ENCODE measurements at places on chromosomes 6 and 20. TPM values are rescaled to one million over a fixed set of nuclear protein-coding genes. Genes with fewer than 3 reads are reported as not detected.

The SIRPA gene
- 0.36 TPM for total RNA-seq

The FAM209B gene
- total RNA-seq: not detected

The STAU1 gene
- 30.6 TPM for total RNA-seq

The SLC26A8 gene
- total RNA-seq: not detected

The NEU1 gene
- total RNA-seq: 23.7 TPM

DNA sequence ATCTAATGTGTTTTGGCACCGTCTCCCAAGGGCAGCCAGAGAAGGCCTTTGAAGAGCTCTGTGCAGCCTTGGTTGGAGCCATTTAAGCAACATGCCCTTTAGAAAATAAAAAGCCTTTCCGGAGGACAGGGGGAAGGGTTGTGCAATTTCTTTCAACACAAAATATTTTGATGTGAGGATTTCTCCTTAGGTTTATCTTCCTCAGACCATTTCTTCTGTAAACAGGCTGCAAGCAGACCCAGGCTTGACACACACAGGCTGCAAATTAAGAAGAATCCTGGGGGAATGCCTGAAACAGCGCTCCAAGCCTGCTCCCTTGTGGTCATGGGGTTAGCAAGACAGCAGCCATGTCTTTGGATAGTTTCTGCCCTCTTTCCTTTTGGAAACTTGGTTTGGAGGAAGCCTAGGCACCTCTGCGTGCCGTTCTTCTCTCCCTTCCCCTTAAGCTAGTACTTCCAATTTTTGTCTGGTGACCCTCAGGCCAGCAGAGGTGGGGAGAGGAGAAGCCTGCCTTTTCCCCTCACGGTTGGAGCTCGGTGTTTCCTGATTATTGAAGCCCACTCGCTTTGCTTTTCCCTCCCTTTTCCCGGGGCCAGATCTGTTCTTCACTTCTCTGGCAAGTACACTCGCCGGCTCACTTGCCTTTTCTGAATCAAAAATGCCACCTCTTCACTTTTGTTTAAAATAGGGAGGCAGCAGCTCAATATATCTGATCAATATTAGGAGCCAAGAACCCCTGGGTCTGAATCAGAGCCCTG lies 39.6 kb upstream of the NOX3 start:
- H3K27me3 ChIP-seq: peaks cover 3% of the 10 kb centered on the region
- DNase-seq: no peak
- no peak overlapping the region for H3K27ac ChIP-seq

DNA sequence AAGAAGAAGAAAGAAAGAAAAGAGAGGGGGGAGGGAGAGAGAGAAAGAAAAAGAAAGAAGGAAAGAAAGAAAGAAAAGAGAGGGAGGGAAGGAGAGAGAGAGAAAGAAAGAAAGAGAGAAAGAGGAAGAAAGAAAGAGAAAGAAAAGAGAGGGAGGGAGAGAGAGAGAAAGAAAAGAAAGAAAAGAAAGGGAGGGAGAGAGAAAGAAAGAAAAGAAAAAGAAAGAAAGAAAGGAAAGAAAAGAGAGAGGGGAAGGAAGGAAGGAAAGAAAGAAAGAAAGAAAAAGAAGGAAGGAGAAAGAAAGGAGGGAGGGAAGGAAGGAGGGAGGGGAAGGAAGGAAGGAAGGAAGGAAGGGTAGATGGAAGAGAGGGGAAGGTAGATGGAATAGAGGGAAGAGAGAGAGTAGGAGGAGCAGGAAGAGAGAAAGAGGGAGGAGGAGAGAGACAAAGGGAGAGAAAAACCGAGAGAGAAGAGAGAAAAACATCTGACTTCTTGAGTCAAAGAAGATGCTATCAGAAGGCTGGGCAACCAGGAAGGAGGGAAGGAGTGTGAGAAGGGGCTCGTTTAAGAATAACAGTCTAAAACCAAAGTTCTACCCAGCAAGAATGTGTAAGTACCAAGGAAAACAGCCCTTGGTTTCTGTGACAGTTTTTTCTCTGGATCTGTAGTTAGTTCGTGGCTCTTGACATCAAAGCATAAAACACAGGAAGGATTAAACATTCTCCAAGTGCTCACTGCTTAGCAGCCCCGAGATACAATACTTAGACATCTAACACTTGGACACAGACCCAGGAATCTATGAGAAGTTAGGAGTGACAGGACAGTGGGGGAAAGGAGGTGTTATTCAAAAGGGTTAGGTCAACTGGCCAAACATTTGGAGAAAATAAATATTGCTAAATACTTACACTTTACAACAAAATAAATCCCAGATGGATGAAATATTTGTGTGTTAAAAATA lies 131.9 kb upstream of the STMND1 start:
- no peak overlapping the region for H3K4me3 ChIP-seq
- no peaks in the 10 kb centered on the region for H3K4me1 ChIP-seq
- no peak overlapping the region for H3K27ac ChIP-seq
- no peak for DNase-seq
- no peaks in the 10 kb centered on the region for H3K36me3 ChIP-seq

GRCh38 chr20:14259689-14260088 lies 77.7 kb downstream of the FLRT3 start:
- no peaks in the 10 kb centered on the region for H3K4me1 ChIP-seq
- no peak for DNase-seq
- no peaks in the 10 kb centered on the region for H3K27me3 ChIP-seq
- H3K27ac ChIP-seq: no peak overlapping the region

DNA sequence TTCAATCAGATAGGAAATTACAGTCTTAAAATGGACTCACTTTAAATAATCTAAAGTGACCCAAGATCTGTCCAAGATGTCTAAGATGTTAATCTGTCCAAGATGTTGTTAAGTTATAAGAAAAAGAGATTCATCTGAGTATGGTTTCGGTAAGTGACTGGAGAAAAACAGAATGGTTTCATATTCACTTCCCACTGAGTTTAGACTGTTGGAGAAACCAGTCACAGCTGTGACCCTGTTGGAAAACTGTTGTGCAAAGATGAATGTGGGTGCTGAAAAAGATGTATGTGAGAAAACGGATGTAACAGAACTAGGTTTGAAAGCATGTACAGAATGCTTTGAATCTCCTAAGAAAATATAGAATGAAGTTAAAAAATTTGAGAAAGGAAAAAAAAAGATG lies 325.9 kb downstream of the COL12A1 start:
- no peaks in the 10 kb centered on the region for H3K27me3 ChIP-seq
- no peaks in the 10 kb centered on the region for H3K36me3 ChIP-seq
- H3K4me1 ChIP-seq: no peaks in the 10 kb centered on the region
- H3K4me3 ChIP-seq: no peak overlapping the region

DNA sequence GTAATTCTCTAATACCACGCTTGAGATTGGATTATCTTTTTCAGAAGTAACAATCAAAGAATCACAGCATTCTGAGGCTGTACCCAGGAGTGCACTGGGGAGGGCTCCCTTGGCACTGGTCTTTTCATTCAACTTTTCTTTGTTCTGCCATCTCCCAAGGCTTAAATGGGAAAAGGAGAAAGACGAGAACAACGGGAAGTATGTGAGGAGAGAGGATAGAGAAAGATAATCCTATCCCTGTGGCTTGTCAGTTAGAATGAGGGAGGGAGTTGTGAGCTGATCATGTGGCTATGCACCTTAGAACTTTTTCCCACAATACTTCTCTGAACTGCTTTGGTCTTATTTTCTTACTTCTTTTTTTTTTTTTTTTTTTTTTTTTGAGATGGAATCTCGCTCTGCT lies 83.1 kb downstream of the CAP2 start:
- no peak overlapping the region for H3K27ac ChIP-seq
- H3K4me3 ChIP-seq: no peak overlapping the region
- no peaks in the 10 kb centered on the region for H3K36me3 ChIP-seq

DNA sequence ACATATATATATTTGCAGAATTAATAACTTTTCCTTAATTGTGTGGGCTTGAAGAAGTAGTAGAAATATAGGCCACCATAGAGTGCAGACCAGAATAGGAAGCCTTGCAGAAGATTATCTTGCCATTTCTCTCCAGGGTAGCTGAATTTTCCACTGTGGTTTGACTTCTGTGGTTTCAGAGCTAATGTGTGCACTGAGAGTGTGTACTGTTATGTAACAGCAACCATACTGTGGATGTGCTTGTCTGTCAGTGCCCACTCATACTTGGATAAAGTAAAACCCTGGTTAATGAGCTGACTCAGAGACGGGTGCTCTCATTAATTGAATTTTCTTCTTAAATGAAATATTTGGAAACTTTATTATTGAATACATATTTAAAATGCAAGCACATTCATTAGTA lies 57.2 kb downstream of the CEP43 start:
- no peak for DNase-seq
- H3K27me3 ChIP-seq: no peaks in the 10 kb centered on the region
- no peak overlapping the region for H3K27ac ChIP-seq
- no peaks in the 10 kb centered on the region for H3K4me1 ChIP-seq
- H3K4me3 ChIP-seq: no peak overlapping the region

DNA sequence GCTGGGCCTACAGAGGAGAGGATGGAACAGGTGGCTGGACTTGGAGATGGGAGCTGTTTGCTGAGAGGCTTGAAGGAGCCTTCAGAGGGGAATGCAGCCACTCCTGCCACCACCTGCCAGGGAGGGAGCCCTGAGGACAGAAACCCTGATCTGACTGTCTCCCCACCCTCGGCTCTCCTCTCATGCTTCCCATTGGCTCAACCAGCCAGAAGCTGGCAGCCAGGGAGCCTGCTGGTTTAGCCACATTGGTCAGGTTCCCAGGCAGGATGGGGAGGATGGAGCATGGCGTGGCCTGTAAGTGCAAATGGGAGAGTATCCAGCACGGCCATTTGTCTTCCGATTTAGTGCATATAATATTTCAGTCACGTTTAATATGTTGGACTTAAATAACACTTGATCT lies 12.8 kb downstream of the TREM1 start:
- H3K27me3 ChIP-seq: no peaks in the 10 kb centered on the region
- H3K36me3 ChIP-seq: no peaks in the 10 kb centered on the region
- no peaks in the 10 kb centered on the region for H3K4me1 ChIP-seq
- H3K27ac ChIP-seq: no peak overlapping the region
- no peak overlapping the region for H3K4me3 ChIP-seq

GRCh38 chr6:146433881-146434731 lies 109.5 kb upstream of the RAB32 start:
- no peak overlapping the region for H3K27ac ChIP-seq
- H3K4me1 ChIP-seq: peaks cover 9% of the 10 kb centered on the region
- no peak overlapping the region for H3K4me3 ChIP-seq
- DNase-seq: no peak

DNA sequence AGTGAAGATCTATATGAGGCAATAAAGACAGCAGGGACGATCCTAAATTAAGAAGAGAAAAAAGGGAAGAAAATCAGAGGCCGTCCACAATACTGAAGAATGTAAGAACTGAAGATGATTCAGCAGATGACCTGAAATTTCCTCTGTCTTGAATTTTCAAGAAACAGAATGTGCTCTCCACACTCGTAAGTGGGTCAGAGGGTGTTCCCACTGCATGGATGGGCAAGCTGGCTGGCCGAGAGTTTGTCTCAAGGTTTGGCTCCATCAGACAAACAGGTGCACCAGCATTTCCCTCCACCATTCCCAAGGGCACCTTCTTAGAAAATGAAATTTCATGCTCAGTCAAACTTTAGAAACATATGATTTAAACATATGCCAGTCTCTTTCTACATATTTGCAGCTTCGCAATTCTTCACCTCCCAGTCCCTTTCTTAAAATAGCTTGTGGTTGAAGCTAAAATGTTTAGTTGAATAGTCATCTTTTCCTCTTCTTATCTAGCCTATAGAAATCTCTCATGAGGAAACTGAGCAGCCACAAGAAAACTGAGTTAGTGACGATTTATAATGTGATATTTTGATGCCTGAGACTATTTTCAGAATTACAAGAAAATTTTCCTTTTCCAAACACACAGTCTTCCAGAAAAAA lies 576.4 kb downstream of the PRKN start:
- no peak overlapping the region for H3K27ac ChIP-seq
- H3K27me3 ChIP-seq: no peaks in the 10 kb centered on the region
- no peak for DNase-seq
- no peaks in the 10 kb centered on the region for H3K4me1 ChIP-seq
- no peak overlapping the region for H3K4me3 ChIP-seq
- no peaks in the 10 kb centered on the region for H3K36me3 ChIP-seq

DNA sequence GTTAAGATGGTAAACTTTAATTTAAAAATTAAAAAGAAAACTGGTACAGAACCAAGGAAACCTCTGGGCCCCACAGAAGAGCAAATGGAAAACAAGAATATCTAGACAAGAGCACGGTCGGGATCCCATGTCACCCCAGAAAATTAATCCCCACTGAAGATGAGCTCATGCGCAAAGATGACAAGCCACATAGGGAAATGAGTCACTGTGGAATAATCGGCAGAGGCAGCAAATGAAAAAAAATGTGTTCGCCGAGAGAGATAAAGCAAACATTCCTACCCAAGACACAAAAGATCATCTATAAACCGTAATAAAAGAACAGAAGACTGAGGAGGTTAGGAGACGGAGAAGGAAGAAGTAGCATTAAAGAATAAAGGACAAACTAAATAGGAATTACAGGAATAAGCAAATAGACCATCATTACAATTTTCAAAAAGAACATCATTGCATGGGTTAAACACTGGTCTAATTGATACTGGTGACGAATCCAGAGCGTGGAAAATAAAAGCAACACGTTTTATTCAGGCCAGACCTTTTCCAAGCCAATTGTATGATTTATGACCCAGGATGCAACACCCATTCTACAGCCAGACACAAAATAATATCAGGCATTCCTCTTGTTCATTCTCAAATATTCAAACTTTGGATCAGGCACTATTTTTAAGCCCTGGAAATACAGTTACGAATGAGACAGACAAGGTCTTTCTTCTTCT lies 138.0 kb upstream of the ARID1B start:
- peak; percentile 27 for DNase-seq
- H3K4me3 ChIP-seq: no peak overlapping the region
- H3K36me3 ChIP-seq: no peaks in the 10 kb centered on the region
- no peak overlapping the region for H3K27ac ChIP-seq
- H3K27me3 ChIP-seq: no peaks in the 10 kb centered on the region

DNA sequence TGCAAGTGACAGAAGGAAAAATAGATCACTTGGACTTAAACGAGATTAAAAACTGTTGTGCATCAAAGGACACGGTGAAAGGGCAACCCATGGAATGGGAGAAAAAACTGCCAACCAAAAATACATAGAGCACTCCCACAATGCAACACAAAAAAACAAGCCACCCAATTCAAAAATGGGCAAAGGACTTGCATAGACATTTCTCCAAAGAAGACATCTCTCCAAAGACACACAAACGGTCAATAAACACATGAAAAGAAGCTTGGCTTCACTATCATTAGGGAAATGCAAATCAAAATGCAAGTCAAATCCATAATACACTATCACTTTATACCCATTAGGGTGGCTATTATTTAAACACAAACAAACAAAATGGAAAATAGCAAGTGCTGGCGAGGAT lies 45.0 kb downstream of the PXDC1 start:
- no peak overlapping the region for H3K4me3 ChIP-seq
- H3K36me3 ChIP-seq: no peaks in the 10 kb centered on the region
- H3K27me3 ChIP-seq: no peaks in the 10 kb centered on the region
- H3K27ac ChIP-seq: no peak overlapping the region
- DNase-seq: no peak

DNA sequence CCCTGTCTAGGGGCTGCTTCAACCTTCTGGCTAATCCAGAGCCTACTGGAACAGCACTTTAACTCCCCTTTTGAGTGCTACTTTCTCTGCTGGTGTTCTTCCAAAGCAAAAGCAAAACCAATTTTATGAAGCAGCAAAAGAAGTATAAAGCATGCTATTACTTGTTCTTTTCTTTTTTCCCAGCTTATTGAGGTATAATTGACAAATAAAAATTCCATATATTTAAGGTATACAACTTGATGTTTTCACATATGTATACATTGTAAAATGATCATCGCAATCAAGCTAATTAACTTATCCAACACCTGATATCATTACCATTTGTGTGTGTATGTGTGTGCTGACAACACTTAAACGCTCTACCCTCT lies 14.9 kb downstream of the ID4 start:
- no peaks in the 10 kb centered on the region for H3K4me1 ChIP-seq
- no peak overlapping the region for H3K27ac ChIP-seq
- no peaks in the 10 kb centered on the region for H3K27me3 ChIP-seq
- DNase-seq: no peak
- H3K36me3 ChIP-seq: no peaks in the 10 kb centered on the region

All from Karpas-422 (cell line).